Fibroblast of skin of back (primary cell): ENCODE measurements at places on chromosomes 11 and 22.

DNA sequence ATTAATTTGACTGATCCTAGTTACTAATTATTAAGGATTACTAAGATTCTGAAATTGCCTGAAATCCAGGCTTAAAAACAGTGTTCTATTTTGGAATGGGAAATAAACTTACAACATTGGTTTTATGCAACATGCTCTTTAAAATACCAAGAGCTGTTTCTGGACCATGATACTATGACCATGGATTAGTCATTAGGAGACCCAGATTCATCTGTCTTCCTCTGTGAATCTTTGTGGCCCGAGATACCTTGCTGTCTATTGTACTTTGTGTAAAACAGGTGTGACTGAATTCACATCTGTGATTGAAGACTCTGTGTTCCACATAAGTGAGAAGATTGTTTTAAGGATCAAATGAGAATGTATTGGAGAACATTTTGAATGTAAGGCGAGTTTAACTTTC, 98.8 kb downstream of the HSD17B12 start:
- no peak for DNase-seq

- DNase-seq, result peak; percentile 57
Observed at GRCh38 chr11:91258876-91259275, 965.7 kb upstream of the FAT3 start.

DNA sequence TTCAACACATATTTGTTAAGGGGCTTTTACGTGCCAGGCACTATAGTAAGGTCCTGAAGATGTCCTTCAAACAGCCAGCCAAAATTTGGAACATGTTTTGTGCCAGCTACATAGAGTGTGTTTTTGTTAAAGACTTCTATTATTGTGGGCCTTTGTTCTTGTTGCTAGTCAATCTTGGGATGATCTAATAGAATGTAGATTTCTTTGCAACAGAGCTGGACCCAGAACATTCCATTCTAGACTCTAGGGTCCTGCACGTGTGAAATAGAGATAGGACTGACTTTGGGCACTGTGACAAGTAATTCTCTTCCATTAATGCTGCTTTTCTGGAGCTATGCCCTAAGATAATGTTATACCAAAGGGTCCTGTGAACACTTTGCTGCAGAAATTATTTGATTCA, 16.9 kb upstream of the IPO7 start:
- no peak for DNase-seq

DNA sequence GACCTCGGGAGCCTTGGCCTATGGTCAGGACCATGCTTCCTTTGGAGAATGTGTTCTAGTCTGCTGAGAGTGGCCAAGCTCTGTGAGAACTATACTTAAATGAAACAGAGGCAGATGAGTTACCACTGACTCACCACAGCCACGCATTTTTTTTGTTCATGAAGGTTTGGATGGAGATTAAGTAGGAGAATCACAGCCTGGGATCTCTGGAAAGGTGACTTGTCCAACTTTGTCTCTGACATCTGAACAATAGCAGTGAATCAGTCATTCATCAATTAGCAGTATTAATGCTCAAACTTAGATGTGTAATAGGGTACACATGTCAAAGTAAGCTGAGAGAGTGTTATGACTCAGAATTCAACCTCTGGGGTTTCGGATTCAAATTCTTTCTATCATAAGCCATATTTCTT, 100.7 kb upstream of the ANO3 start:
- DNase-seq, result peak; percentile 79

GRCh38 chr11:48109046-48109666, 107.5 kb upstream of the OR4B1 start:
- peak; percentile 69 for DNase-seq

DNA sequence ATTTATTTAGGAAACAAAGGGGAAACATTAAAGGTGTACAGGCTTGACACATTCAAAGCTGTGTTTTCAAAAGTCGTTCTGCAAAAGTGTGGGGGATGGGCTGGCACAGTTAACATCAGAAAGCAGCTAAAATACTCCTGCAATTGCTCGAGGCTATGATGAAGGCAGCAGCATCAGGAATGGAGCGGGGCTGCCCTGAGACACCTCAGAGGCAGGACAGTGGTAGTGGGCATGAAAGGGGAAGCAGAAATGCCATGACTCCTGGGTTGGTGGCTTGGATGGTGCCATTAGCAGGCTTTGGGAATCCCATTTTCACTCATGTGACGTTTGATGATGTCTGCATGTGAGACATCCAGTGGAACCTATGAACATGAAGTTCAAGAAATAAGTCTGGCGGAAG, 646 bp downstream of the NCAPD3 start:
- no peak for DNase-seq

GRCh38 chr11:65552388-65552951, 5.7 kb downstream of the LTBP3 start:
- no peak for DNase-seq

DNA sequence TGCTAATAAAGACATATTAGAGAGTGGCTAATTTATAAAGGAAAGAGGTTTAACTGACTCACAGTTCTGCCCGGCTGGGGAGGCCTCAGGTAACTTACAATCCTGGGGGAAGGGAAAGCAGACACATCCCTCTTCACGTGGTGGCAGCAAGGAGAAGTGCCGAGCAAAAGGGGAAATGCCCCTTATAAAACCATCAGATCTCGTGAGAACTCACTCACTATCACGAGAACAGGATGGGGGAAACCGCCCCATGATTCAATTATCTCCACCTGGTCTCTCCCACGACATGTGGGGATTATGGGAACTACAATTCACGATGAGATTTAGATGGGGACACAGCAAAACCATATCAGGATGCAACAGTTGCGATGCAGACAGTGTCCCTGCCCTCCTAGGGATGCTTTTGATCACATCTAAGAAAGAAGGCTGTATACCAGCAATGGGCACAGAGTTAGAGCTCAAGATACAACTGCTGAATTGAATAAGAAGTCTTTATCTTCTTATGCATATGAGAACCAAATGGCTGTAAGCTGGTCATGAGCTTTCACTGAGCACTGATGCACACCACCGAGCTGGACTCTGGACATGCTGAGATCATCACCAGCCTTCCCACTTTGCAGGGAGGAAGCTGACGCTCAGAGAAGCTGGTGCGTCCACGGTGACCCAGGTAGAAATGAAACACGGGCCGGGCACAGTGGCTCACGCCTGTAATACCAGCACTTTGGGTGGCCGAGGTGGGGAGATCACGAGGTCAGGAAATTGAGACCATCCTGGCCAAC, 255.2 kb downstream of the MN1 start:
- DNase-seq, result no peak
